ENCODE measurements at places on chromosomes 2 and 18. TPM values are rescaled to one million over a fixed set of nuclear protein-coding genes. Genes with fewer than 3 reads are reported as not detected.

The WNT10A gene
- not detected for total RNA-seq

The PTPRN gene
- not detected for total RNA-seq

DNA sequence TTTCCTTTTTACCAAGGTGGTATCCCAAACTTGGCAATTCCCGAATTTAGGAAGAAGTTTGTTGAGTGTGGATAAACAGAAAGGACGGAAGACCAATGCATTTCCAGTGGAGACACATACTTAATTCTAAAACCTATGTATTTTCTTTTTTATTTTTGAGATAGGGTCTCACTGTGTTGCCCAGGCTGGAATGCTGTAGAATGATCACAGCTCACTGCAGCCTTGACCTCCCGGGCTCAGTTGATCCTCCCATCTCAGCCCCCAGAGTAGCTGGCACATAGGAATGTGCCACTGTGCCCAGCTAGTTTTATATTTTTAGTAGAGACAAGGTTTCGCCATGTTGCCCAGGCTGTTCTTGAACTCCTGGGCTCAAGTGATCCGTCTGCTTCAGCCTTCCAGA, 90.3 kb downstream of the COX7A2L start:
- no peak for DNase-seq

- no peak for DNase-seq
Observed at GRCh38 chr18:2654928-2655177, 673 bp upstream of the SMCHD1 start.

GRCh38 chr2:139354518-139354917, 574.3 kb upstream of the NXPH2 start:
- no peak for DNase-seq

The HOXD8 gene
- total RNA-seq, result 19.8 TPM

DNA sequence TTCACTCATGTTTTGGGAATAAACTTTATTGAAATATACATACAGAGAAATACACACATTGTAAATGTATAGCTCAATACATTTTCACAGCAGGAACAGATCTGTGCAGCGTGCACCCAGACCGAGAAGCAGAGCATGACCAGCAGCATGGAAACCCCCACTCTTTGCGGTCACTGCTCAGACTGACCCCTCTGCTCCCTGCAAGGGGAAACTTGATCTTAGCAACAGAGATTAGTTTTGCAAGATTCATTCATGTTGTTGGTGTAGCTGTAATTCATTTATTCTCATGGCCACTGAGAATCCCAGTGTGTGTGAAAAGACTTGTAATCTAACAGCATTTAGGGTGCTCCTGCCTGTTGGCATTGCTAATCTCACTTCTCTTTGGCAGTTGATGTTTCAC, 35.2 kb downstream of the LPIN1 start:
- no peak for DNase-seq

DNA sequence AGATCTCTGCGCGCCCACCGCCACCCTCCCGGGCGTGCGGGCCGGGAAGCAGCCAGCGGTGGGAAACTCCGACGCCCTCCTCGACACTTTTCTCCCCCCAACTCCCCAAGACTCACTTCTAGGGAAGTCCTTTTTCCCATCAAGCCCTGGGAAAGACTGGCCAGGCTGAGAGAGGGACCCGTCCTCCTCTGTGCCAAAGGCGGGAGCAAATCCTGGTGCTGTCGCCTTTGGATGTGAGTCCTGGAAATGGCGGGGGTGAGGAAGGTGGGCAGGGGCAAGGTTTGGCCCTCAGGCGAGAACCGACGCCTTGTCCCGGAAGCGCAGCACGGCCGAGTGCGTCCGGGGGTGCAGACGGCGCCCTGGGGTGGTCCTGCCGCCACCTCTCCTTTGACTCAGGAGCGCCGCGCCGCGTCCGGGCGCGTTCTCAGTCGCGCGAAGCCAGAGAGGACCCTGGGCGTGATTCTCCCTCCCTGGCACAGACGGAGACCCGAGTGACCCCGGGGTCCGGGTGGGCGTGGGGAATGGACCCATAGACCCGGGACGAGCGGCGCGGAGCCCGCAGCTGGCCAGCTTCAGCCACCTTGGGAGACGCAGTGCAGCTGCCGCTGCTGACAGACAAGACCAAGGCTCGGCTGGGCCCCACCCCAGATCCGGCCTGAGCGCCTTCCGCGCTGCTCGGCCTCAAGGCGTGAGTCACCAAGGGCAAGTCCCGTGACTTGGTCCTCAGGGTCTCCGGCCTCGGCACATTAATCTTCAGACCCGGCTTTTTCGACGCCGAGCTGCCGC, 3.5 kb upstream of the LBX2 start:
- DNase-seq, result peak; percentile 57

- no peak for DNase-seq
Observed at GRCh38 chr18:49174478-49174877, 223.7 kb upstream of the SMAD7 start.

DNA sequence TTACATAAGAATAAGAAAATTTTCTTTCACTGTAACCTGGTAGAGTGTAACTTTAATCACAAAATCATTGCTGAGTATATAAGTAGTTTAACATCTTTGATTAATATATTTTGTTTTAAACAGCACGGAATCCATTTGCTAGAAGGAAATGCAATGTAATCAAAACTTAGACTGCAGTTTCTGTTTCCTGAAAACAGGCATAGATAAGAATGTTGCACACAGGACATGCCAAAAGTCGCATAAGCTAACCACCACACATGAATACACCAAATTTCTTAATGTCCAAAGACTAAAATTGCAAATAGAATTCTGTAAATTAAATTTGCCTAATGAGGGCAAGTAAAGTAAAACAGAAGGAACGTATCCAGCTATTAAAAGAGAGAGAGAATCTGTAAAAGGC, 51.0 kb upstream of the SERPINB2 start:
- no peak for DNase-seq

DNA sequence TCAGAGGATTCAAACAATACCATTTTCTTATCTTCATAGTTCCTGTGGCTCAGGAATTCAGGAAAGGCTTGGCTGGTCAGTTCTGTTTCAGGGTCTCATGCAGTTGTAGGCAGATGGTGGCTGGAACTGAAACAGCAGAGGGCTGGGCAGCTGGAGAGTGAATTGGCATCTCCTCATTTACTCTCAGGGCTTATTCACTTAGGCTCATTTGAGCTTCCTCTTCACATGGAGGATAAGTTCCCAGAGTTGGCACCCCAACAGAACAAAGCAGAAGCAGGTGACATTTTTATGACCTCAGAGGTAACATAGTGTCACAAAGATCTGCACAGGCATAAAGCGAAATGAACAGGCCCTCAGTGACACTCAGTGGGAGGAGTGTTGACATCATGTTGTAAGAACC, 66.1 kb downstream of the RBBP8 start:
- DNase-seq, result no peak

DNA sequence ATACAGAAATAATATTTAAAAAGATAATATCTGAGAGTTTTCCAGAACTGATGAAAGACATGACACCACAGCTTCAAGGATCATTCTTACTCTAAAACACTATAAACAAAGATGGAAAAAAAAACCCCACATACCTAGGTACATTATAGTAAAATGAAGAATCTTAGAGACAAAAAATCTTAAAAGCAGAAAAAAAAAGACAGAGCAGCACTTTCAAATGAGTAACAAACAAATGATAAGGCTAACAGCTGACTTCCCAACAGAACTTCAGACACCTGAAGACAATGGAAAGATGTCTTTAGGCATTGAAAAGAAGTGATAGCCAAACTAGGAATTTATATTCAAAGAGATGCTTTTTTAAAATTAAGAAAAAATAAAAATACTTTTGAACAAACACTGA, 21.2 kb upstream of the AFF3 start:
- no peak for DNase-seq

GRCh38 chr18:45670281-45670962, 53.6 kb upstream of the SLC14A1 start:
- DNase-seq, result no peak

DNA sequence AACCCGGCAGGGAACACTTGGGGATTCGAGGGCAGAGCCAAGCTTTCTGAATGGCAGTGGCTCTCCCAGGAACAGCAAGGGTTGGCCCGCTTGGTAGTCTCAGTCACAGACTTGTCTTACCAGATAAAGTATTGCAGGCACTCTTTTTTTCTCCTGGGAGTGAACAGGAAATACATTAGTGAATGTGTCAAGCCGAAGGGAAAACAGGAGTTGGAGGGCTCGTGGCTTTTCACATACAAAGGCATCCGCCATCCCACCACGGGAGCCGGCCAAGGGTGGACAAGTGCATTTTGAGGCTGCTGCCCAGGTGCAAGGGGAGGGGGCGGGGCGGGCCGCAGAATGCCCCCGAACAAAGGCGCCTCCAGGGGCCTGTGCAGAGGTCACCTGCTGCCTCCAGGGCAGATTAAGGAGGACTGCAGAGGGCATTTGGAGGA, 163.3 kb upstream of the SIX3 start:
- no peak for DNase-seq

The RAB6C gene
- total RNA-seq, result not detected

- DNase-seq, result no peak
Observed at GRCh38 chr2:118604811-118605210, 242.6 kb downstream of the EN1 start.

DNA sequence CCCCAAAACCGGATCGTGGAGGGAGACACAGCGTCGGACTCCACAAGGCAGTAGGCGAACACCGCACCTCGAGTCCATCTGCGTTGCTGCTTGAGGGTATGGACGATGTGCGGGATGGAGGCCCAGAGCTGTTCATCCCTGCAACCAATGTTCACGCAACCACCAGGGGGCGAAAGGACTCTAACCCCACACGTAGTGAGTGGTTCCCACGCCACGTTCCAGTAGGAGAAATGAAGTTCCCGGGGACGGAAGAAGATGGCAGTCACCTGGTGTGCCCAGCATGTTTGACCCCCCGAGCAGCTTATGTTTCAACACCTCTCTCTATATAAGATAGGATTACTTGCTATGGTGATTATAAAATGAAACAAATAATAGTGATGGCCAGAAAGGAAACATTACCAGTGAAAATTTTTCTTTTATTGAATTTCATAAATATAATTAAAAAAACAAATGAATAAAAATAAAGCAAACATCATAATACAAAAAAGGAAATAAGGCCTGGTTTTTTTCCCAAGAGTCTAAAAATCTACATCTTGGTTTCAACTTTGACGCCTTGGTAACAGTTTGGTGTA, 184.3 kb downstream of the SH3BP4 start:
- peak; percentile 69 for DNase-seq

GRCh38 chr2:215830304-215830703, 183.0 kb downstream of the MREG start:
- DNase-seq, result peak; percentile 39

- DNase-seq, result no peak
Observed at GRCh38 chr2:232623768-232624765, 9.3 kb upstream of the EFHD1 start.

- DNase-seq, result no peak
Observed at GRCh38 chr2:196160946-196161345, 10.4 kb downstream of the STK17B start.

- DNase-seq, result no peak
Observed at GRCh38 chr18:37465958-37466357, 99.6 kb downstream of the CELF4 start.

DNA sequence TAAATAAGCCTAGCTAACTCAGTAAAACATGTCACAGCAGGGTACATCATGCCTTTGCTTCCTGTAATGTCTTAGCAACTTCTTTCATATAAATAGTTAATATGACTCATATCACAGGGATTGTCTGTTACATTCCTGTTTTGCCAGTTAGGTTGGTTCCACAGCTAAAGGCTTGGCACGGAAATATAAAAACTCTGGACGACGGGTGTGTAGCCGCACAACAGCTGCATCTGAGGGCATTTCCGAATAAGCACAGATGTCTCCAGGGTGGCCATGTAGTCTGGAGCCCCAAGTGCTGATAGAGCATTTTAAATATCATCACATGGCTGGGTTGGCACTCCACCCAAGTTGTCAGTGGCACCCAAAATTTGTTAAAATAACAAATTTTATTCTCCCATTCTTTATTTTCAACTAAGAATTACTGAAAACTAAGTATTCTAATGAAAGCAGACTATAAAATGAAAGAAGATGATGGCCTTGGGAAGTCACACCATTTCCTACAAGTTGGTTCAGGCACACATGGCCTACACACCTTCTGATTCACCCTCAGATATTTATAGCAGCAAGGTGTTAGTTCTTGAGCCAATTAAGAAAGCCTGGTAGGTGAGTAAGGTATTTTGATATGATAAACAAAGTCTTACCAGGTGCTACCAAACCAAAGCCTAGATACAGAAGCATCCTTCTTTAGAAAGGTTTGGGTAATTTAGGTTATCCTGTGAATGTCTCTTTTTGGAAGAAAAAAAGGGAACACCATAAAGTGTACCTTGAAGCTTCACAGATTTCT, 61.8 kb upstream of the STK17B start:
- DNase-seq, result no peak

The ERMN gene
- total RNA-seq, result not detected

DNA sequence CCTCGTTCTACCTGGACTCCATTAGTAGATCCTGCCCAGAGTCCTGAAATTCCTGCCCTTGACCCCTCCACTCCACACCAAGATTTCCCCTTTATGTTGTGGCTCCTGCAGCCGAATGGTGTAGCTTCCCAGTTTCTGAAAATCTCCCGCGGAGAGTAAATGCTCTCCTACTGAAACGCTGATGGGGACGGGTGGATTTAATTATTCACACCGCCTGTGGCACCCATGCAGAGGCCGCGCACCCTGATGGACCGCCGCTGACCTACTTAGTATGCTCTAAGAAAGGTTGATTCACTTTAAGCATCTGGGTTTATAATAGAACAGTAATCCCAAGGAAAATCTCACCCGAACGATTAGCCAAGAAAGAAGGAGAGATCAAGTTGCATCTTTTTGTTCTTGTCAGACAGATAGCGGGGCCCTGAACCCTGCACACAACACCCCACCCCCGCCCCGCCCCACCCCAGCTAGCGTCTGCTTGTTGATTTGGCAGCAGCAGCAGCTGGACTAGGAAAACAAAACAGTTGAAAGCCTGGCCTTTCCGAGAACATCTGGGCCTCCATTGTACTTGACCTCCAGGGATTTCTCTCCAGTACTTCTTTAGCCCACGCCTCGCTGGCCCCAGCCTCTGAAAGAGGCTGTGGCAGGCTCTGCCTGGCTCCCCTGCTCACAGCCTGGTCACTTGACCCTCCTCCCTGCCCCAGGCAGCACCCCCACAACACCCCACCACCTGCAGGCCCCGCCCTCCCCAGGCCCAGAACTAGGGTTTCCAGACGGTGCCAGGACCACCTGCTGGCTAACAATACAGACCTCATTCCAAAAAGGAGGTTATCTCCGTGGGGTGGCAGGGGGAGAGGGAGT, 53.6 kb downstream of the DPYSL5 start:
- no peak for DNase-seq

The TMEM150A gene
- total RNA-seq, result 26.7 TPM

- DNase-seq, result no peak
Observed at GRCh38 chr2:234564699-234565098, 67.8 kb upstream of the ARL4C start.
